ENCODE measurements at places on chromosomes 6 and 20.

DNA sequence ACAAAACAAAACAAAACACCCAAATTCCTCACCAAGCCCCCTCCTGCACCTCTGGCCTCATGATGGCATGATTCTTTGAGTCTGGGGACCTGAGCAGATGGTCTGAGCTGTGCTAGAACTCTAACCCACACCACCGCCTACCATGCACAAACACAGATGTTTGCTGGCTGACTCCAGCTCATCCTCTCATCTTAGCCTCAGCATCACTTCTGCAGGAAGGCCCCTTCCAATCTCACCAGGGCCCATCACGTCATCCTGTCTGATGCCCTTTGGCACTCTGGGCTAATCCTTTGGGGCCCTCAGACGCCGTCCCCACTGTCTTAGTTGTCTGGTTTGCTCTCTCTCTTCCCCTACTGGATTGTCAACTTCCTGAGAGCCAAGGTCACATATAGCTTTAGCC lies 85.8 kb downstream of the PHACTR3 start:
- DNase-seq: no peak

- DNase-seq: no peak
Measured at GRCh38 chr6:164379795-164380194, 929.6 kb downstream of the C6orf118 start.

DNA sequence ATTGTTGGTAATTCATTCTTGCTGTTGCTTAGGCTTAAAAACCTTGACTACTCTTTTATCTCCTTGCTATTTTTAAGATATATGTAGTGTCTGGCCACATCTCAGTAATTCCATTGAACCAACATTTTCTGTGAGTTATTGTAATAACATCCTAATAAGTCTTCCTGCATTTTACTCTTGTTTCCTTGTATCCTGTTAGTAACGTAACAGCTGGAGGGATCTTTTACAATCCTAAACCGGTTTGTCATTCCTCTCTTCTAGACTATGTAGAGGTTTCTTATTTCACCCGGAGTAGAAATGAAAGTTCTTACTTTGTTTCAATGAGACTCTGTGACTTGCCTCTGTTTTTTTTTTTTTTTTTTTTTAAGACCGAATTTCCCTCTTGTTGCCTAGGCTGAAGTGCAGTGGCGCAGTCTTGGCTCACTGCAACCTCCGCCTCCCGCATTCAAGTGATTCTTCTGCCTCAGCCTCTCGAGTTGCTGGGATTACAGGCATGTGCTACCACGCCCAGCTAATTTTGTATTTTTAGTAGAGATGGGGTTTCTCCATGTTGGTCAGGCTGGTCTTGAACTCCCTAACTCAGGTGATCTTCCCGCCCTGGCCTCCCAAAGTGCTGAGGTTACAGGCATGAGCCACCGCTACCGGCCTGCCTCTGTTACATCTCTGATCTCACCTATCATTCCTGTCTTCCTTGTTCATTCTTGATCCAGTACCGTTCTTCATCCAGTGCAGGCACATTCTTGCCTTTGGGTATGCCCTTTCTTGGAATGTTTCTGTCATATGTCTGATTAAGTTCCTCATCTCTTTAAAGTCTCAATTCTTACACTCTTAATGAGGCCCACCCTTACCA lies 44.7 kb downstream of the NCOA3 start:
- no peak for DNase-seq

DNA sequence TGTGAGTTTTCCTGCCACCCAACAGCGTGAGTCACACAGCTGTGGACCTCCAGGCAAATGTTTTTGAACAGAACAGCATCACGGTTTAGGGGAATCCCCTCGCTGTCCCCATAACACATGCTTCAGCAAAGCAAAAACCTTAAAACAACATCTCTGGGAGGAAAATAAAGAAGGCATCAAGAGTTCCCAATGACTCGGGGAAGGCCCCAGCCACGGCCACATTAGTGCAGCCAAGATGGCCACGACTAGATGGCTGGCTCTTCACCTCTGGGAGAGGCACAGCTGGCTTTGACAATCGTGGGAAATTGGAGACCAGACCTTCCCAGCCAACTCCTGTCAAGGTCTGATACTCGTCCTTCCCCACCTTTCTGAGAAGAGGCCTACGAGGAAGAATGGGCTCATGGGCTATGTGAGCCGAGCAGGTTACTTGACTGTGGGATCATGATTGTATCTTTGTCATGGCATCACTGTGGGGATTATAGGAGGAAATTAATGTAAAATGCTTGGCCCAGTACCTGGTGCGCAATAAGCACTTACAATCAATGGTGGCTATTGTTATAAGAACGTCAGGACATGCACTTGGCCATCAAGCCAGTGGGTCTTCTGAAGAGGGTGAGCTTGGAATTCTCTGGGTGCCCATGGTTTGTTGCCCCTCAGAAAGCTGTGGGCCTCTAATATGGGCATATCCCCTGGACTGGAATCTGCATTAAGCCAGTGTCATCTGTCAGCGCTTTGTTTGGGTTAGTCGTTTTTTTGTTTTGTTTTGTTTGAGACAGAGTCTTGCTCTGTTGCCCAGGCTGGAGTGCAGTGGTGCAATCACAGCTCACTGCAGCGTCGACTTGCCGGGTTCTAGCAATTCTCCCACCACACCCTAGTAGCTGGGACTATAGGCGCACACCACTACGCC lies 43.6 kb downstream of the FGD2 start:
- peak; percentile 61 for DNase-seq

- peak; percentile 58 for DNase-seq
Measured at GRCh38 chr6:36028877-36029324, 1.3 kb downstream of the MAPK14 start.

GRCh38 chr6:3415082-3415453 lies 41.8 kb downstream of the SLC22A23 start:
- no peak for DNase-seq

DNA sequence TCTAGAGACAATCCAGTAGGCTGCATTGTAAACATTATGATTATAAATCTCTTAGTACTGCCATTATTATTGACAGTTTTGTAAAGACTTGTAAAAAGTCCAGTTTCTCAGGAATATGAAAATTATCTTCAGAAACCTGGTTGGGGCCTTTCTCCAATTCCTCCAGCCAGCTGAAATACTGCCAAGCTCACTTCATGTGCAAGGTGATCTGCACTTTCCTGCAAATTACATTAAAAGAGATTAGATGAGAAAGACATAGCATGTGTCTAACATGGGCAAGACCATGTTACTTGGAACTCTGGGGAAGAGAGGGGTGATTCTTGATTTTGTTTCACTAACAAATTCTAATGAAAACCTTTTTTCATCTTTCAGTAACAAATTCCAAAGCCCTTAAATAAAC lies 24.0 kb downstream of the PGM3 start:
- DNase-seq: no peak

DNA sequence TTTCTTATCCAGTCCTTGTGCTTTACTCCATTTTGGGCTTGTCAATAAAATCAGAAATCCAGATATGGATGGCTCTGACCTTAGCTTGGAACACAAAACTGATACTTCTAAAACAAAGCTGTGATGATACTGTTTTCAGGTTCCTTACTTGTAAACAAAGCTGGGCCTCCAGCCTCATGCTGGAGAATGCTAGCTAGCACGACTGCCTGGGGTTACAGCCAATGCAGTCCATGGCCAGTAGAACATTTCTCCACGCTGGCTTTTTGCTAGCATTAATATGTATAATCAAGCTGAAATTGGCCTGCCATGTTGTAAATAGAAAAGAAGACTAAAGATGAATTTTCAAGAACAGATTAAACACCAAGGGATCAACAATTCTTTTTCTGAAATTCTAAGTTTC lies 63.9 kb downstream of the MTHFD1L start:
- no peak for DNase-seq

GRCh38 chr6:17281100-17281496 lies at the start of gene RBM24:
Gene RBM24 (plus strand): TSS chr6:17281361. CDS start chr6:17281582, 221 bp downstream.
- no peak for DNase-seq

DNA sequence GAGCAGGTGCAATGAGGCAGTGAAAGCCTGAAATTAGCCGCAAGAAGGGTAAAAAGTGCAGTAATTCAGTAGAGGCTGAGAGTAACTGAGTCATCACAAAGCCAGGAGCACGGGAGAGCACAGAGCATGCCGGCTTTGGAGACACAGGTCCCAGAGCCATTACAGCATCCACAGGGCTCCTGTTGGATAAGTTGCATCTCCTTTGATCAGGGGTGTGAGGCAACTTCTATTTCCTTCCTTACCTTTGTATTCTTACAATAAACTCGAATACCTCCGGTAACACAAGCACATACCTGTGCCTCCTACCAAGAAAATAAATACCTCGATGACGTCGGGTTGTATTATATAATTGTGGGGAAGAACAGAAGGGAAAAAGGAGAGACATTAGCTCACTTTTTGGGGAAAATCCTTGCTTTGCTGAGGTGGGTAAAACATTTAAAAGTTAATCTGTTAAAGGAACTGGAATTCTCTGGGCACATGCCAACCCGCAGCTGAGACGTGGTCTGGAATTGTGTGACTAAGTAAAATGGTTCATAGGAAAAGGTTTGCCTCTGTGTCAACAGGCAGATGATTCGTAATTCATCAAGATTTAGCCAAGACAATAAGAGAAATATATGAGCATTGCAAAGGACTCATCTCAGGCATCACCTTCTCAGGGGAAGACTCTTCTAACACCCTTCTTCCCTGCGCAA lies 360.7 kb upstream of the ZFP64 start:
- DNase-seq: no peak

DNA sequence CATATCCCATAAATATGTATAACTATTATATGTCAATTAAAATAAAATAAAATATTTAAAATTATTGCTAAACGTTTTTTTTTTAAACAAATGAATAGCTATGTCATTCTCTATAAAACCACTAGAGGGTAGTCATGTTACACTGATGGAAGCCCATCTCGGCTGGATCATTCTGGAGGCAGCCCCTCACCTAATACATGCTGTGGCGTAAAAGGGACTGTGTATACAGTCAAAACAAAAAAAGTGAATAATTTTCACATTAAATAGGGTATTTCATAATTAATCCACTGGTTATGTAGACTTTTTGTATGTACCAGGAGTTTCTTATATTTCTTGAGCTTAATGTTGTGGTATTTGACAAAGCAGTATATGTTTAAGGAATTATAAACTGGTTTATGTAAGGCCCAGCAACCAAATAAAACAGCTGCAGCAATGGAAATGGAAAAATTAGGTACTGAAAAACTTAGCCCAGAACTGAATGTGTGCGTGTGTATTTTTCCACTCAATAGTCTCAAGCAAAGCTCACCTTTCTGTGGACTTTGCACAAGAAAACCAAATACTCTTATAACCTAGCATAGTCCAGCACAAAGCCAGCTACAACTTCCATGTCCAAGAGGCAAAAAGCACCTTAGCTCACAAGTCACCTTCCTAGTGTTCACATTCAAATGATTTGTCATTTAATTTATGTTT lies 81.7 kb downstream of the COL9A1 start:
- no peak for DNase-seq

- no peak for DNase-seq
Measured at GRCh38 chr20:17369506-17369905, 142.7 kb downstream of the PCSK2 start.

- no peak for DNase-seq
Measured at GRCh38 chr6:65350530-65350929, 356.5 kb downstream of the EYS start.

GRCh38 chr20:62087227-62087626 lies 21.5 kb upstream of the TAF4 start:
- no peak for DNase-seq

GRCh38 chr6:11224252-11224965 lies 8.1 kb downstream of the NEDD9 start:
- no peak for DNase-seq

DNA sequence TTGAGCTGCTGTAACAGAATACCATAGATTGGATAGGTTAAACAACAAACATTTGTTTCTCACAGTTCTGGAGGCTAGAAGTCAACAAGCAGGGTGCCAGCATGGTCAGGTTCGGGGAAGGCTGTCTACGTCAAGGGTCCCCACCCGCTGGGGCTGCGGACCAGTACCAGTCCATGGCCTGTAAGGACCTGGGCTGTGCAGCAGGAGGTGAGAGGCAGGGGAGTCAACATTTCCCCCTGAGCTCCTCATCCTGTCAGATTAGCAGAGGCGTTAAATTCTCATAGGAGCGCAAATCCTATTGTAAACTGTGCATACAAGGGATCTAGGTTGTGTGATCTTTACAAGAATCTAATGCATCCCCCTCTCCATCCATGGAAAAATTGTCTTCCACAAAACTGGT lies 3.8 kb downstream of the ADGB start:
- DNase-seq: no peak

- DNase-seq: no peak
Measured at GRCh38 chr6:149248693-149249369, 68.7 kb upstream of the TAB2 start.

- DNase-seq: no peak
Measured at GRCh38 chr6:3350252-3350796, 91.6 kb downstream of the PSMG4 start.

- DNase-seq: no peak
Measured at GRCh38 chr6:40877362-40877761, 161.7 kb downstream of the UNC5CL start.

GRCh38 chr20:59564943-59565342 lies 39.4 kb upstream of the PHACTR3 start:
- DNase-seq: no peak

- no peak for DNase-seq
Measured at GRCh38 chr6:161745594-161746141, 471.8 kb upstream of the AGPAT4 start.

DNA sequence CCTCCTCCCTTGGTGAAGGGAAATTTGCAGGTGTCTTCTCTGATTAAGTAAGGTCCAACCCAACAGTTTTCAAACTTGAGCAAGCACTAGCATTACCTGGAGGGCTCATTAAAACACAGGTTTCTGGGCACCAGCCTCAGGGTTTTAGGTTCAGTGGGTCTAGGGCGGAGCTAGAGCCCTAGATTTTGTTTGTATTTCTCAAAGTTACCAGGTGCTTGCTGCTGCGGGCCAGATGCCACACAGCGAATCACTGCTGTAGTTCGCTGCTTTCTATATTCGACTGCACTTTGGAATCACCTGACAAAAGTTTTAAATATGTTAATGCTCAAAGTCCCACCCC lies 869 bp downstream of the COL21A1 start:
- no peak for DNase-seq

GRCh38 chr6:113458368-113459010 lies 398.7 kb upstream of the MARCKS start:
- no peak for DNase-seq

- no peak for DNase-seq
Measured at GRCh38 chr6:14089224-14089623, 28.3 kb upstream of the CD83 start.

GRCh38 chr20:62762376-62762775 lies 33.9 kb upstream of the MRGBP start:
- no peak for DNase-seq

DNA sequence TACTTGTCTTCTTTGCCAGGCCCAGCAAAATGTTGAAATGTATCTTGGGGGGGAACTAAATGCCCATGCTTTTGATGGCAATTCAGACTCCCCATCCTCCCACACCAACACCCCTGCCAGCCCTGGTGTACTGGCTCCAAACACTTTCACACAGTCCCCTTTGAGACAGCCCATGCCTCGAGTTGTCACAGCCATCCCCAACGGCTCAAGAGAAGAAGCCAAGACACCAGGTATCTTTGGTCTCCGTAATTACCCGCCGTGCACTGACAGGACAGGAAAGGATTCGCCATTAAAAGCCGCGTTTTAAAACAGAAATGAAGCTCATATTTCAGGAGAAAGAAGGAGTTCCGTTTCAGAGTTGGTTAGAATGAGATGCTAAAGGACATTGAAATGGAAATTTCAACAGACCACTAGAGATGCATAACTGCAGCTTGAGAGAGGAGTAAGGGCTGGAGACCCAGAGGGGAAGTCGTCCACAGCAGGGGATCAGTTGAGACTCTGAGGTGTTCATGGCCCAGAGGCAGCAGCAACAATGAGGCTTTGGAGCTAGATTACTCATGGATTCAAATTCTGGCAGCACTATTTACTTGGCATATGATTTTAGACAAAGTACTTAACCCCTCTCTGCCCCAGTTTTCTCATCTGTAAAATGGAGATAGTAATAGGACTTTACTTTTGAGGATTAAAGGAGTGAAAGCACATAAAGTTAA lies 63.5 kb upstream of the ADGRF1 start:
- DNase-seq: no peak
